ENCODE measurements at places on chromosomes 7 and 10.

DNA sequence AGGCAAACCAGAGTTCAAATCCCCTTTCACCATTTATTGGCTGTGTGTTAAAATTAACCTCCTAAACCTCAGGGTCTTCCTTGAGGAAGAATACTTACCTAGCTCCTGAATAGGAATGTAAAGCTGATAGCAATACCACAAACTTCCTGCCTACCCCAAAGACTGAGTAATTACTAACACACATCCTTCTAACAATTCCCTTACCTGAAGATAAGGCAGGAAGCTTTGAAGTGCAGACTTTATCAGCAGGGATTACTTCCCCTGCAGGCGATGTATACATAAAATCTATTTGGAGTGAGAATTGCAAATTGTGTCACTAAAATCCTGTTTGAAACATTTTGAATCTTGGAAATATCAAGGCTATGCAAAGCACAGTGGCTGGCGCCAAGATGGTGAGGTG lies 21.2 kb downstream of the EVX1 start:
- no peak for DNase-seq

- no peak for DNase-seq
Measured at GRCh38 chr10:48604991-48605508, at the start of gene ARHGAP22. Gene ARHGAP22, minus strand, starts transcription at chr10:48605073. Its CDS starts 277 bp downstream, at chr10:48604796.

DNA sequence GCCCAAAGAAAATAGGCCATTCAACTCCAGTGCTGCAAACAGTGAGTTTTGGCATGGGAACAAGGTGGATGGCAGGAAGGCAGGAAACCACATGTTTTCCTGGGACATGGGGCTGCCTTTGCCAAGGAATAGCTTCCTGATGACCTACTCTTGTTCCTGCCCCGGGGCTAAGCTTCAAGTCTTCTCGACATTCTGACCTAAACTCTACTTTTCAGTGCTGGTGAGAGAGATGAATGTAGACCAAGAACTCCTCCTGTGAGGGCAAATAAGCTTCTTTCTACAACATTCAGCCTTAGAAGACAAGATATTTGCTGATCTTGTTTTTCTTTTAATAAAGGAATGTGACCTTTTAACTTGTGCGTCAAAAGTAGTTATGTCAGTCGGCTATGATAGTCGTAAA lies 199.0 kb downstream of the GPR37 start:
- DNase-seq: no peak

- no peak for DNase-seq
Measured at GRCh38 chr10:113689057-113689456, 9.3 kb downstream of the CASP7 start.

DNA sequence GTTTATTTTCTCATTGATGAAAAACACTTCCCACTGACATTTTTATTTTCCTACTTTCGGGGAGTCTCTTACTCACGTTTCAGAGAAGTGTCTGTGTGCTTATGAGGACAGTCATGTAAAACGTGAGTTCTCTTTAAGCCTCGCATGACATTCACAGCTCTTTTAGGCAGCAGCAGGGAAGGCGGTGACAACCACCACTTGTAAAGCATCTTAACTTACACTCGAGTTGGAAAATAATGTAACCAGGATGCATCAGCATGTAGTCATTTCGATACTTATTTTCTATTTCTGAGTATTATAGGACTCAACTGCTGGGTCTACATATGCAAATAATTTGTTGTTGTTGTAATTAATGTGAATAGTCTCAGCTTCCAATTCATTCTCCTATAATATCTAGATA lies 153.6 kb downstream of the SEMA3D start:
- DNase-seq: no peak

DNA sequence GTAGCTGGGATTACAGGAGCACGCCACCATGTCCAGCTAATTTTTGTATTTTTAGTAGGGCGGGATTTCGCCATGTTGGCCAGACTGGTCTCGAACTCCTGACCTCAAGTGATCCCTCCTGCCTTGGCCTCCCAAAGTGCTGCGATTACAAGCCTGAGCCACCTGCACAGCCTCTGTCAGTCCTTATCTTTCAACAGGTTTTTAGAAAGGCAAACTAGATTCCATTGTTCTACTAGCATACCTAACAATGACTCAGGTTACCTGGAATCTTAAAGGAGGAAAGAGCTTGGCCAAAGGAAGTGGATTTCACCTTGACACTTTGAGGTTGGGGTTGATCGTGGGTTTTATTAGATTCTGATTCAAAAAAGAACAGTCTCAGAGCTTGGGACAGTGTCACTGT lies 3.2 kb downstream of the ABCC2 start:
- DNase-seq: no peak

- no peak for DNase-seq
Measured at GRCh38 chr7:108311446-108312168, 144.6 kb downstream of the NRCAM start.

- DNase-seq: no peak
Measured at GRCh38 chr7:112006071-112006470, 200.1 kb downstream of the DOCK4 start.

- no peak for DNase-seq
Measured at GRCh38 chr10:111118758-111119157, 41.9 kb downstream of the ADRA2A start.
